Amniotic epithelial cell (primary cell): ENCODE measurements at places on chromosomes 5 and 9.

GRCh38 chr9:96071815-96072124 lies 196.3 kb downstream of the ERCC6L2 start:
- DNase-seq: no peak

GRCh38 chr5:136197462-136198142 lies 4.6 kb upstream of the SMIM32 start:
- DNase-seq: no peak

- DNase-seq: no peak
Observed at GRCh38 chr5:154811239-154811638, 39.2 kb downstream of the FAXDC2 start.

DNA sequence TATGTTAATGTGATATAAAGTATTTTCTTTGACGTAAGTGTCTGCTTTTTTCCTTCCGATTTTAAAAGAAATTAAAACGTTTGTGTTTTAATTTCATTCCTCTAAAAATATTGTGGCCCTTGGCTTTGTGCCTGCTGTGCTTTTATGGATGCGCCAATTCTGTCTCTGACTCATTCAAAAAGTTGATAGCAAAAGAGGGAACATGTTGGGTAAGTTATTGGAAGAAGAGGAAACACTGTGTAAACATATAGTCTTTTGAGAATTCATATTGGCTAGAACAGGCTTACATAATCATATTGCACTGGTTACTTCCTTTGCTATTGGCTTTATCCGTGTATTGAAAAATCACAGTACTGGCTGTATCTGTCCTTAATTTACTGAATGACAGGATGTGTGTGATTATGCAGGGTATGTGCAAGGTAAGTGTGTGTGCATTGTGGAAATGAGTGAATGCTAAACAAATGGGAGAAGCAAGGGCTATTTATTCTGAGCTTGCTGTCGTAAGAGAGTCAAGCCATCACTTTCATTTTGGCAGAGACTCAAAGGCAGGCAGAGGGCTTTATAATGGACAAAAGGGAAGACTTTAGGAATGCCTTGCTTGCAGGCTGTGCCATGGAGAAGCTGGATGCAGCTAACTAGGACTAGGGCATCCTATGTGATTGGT lies 67.8 kb downstream of the SGCD start:
- DNase-seq: no peak

DNA sequence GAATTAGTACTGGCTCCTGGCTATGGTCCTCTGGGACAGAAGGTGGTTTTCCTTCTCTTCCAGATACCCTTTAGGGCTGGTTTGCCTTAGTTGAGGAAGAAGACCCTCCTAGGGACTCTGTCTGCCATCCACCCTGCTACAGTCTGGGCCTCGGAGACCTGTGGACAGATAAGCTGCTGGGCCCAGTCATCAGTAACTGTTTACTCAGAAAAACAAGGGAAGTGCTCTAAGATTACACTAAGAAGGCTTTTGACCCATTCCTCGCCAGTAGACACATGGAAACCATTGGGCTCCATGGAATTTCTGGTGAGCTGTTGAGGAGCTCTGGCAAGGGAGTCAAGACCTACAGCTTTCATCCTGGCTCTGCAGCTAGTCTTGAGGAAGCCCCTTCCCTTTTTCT lies 31.2 kb downstream of the LARP1 start:
- DNase-seq: peak; percentile 61

GRCh38 chr5:75348241-75348640 lies 11.2 kb downstream of the HMGCR start:
- DNase-seq: no peak

DNA sequence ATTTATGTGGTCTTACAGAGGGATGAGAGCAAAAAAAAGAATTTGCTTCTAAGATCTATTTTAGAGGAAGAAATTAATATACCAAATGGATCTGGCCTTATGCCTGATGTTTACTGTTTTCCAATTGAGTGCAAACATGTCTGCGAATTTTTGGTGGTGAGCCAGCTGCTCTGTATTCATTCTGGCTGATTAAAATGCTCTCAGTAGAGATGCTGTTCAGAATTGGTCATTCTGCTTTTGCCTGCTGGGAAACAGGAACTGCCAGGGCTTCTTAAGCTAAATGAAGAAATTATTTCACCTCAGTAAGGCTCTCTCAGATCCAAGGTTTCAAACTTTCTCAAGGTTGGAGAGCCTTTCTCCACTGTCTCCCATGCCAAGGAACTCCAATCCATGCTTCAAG lies 132.0 kb upstream of the SV2C start:
- no peak for DNase-seq
